ENCODE measurements at places on chromosomes 1 and 21.

DNA sequence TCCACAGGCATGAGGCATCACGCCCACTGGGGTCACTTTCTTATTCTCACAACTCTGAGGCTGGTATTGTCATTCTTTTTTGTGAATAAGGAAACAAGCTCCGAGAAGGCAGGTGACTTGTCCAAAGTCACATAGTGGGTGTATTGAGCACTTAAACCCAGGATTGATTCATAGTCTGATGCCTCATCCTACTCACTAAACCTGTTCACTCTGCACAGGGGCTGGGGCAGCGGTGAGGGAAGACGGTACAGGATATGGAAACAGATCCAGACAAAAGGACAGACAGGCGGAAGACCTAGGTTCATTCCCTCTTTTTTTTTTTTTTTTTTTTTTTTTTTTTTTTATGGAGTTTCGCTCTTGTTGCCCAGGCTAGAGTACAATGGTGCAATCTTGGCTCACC is 56.6 kb downstream of the NKAIN1 start:
- no peak for DNase-seq

- no peak for DNase-seq
These were observed 3.2 kb downstream of the DENND1B start for GRCh38 chr1:197771904-197772556.

GRCh38 chr1:14738235-14738634 is 139.8 kb downstream of the KAZN start:
- no peak for DNase-seq

DNA sequence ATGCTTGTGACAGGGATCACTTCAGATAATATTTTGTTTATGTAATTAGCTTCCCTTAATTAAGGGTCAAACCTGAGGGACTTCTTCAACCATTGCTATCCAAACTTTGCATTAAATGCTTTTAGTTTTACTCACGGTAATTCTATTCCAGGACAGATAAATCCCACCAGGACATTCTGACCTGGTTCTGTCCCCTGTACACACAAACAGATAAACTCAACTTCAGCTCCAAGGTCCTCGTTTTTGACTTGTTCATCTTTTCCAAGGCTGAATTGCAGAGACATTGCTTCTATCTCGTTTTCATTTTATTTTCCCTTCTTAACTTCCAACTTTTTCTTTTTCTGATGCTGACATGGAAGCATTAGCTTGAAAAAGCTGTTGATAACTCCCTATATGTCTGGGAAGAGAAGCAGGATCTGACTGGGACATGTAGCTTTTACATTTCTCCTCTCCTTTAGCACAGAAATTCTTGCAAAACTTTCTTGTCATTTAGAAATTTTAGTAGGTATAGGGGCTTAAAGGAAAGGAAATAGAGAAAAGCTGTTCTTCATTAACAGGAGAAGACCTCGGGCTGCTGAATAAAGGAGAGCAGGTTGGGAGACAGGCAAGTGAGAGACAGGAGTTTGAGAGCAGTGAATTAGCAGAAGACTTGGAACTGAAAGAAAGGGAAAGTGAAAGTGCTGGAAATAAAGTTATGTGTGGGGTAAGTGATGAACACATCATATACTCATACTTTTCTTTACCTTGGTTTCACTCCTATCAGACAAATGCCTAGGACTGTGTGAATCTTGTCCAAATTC is 231.7 kb upstream of the B3GALT2 start:
- DNase-seq: no peak

DNA sequence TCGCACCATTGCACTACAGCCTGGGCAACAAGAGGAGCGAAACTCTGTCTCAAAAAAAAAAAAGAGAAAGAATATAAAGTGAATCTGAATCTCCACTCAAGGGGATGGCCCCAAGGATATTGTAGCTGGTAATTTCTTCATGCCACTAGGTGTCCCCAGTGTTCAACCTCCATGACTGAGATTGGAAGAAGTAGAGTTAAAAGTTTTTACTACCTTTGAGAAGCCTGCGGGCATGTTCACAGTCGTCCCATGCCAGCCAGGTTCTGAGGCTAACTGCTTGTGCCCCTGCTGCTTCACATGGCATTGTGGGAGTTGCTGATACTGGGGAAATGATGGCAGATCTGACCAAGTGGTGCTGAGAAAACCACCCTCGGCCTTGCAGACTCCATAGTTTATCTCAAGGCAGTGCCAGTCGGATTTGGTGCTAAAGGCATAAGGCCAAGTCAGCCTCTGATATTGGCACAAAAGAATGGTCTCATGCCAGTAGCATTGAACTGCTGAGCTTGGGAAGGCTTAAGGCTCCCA is 10.8 kb upstream of the SHISA4 start:
- no peak for DNase-seq

DNA sequence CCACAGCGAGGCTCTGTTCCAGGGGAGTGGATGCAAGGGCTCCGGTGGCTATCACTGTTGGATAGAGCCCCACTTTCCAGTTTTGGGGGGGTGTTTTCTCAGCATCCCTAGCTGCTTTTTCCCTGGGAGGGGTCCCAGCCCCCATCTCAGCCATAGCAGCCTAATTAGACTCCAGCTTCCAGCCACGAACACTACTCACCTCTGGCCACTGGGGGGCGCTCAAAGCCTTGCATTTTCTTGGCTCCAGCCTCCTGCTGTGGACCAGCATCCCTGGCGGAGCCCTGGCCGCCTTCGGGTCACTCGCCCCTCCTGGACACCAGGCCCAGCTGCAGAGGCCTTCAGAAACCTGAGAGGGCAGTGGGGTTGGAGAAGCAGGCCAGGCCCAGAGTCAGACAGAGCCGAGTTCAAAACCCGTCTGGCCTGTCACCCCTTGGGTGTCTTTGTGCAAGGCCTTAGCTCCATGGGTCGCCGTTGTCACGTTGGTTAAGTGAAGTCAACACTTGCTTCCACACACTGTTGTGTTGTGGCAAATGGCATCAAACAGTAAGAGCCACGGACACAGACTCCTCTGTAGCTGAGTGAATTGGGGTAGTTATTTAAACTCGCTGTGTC is 93.5 kb upstream of the ACTL8 start:
- DNase-seq: peak; percentile 23

DNA sequence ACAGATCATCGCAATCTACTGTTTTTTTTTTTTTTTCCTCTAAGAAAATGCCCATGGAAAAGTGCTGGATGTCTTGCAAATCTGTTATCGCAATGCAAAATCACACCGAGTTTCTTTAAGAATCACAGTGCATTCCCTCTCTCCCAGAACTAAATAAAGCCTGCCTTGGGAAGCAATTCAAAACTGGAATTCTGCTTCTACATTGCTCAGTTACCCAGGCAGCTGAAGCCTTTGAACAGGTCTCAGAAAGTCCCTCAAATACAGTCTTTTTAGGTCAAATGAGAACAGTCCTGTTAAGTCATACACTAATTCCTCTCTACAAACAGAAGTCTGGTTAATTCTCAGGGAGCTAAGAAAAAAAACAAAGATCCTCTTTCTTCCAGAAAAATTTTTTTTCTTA is 46.3 kb downstream of the SLC30A10 start:
- DNase-seq: no peak

DNA sequence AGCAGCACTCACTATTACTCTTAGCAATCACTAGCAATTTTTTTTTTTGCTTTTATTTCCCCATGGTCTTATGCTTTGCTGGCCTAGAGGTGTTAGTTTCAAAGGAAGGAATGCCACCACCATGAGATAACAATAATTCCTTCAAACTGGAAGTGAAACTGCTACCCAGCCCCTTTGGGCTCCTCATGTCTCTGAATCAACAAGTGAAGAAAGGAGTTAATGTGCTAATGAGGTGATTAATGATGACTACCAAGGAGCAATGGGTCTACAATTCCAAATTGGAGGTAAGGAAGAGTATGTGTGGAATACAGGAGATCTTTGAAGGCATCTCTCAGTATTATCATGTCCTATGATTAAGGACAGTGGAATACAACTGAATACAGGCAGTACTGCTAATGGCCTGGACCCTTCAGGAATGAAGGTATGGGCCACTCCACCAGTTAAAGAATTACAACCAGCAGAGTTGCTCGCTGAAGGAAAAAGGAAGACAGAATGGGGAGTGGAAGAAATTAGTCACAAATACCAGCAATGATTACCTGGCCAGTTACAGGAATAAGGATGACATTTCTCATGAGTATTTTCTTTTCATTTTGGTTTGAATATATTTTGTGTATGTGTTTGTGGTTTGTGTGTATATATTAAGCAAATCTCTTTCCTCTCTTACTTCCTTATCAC is 652.9 kb downstream of the ADGRL2 start:
- no peak for DNase-seq

- DNase-seq: no peak
These were observed 297.3 kb upstream of the KAZN start for GRCh38 chr1:14300991-14301703.

DNA sequence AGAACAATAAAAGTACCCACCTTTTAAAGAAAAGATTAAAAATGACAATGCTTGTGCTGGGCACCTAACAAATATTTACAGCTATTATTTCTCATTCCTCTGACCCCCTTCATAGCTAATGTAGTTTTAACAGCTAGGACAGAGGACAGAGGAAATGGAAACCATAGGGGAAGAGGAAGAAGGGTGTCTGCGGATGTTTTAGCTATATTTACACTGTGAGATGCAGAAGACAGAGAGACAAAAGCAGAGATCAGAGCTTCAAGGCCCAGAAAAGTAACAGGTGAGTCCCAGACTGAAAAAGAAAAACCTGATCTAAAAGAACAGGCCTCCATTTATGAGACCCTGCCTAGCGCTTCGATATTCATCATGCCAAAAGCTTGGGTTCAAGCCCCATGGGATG is 72.0 kb downstream of the ZNF281 start:
- DNase-seq: no peak

DNA sequence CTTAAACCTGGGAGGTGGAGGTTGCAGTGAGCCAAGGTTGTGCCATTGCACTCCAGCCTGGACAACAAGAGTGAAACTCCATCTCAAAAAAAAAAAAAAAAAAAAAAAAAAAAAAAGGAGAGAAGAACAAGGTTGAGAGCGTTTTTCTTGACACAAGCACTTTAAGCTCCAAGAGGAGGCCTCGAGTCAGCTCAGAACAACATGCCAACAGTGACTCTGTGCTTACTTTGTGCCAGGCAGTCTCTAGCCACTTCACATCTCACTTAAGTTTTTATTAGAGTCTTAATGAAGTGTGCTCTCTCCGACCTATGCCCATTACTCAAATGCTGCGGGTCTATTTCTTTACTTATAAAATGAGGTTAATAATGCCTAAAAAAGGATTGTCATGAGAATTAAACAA is 13.0 kb downstream of the ATP1A1 start:
- no peak for DNase-seq

- DNase-seq: no peak
These were observed 617.7 kb upstream of the ADGRL2 start for GRCh38 chr1:81183051-81183450.

DNA sequence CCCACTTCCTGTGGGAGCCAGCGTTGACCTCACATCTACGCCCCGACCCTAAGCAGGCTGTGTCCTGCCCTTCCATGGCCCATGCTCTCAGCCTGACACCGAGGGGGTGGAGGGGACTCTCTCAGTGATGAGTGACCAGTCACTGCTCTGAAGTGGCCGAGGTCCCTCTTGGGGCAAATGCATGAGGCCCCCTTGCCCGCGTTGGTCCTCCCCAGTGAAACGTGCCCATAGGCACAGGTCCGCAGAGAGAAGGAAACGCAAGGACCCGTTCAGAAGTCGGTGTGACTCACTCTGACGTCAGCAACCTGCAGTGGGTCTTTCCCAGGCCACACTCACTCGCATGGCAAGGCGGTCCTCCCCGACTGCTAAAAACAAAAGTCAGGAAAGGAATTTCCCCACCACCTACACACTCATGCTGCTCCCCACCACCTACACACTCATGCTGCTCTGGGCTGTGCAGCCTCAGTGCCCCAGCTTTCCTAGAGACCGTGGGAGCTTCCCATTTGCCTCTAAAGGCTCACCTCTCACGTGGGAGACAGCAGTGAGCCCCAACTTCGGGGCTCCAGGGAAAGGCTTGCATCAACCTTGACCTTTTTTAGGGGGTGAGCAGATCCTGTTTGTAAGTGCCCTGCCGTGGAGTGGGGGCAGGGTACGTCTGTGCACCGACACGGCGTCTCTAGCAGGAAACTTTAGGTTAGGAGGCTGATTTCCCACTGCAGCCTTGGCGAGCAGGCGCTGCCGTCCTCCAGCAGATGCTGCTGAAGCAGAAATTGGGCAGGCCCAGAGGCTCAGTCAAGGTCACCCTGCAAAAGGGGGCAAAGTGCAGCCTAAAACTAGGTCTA is 11.4 kb downstream of the UBASH3A start:
- DNase-seq: no peak

- DNase-seq: no peak
These were observed 26.6 kb downstream of the SCYL3 start for GRCh38 chr1:169867012-169867675.

DNA sequence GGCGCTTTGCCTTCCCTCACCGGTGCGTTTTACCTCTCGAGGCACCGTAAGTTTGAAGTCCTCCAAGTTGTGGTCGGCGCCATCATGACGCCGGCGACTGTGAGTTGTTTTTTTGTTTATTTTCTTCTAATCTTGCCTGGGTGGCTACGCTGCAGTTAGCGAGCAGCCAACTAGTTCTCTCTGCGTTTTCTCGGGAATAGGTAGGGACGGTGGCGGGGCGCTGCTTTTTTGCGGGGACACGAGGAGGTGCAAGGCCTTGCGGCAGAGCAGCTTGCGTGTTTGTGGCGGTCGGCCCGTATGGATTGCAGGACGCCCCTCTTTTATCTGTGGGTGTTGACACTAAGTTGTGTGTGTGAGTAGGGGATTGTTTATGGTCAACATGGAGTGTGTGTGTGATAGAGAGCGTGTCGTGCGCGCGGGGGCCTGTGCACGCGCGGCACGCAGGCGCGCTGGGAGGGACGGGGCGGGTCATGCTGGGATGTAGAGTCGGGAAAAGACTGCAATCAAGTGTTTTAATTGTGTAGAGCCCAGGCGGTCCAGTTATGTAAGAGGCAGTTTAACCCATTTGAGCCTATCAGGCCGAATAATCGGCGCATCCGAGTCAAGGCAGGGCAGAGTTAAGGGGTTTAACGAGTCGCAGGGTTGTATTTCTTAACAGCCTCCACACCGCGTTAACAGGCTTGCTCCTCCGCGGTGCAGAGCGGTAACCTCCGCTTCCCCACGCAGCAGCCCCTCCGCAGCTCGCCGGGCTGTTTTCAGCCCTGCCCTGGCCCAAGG is 1.2 kb upstream of the NEGR1 start:
- peak; percentile 32 for DNase-seq

GRCh38 chr1:34929497-34929852 is at the start of gene DLGAP3:
TSS of gene DLGAP3 (minus strand) at chr1:34929650. CDS start at chr1:34905383, 24,267 bp downstream.
- DNase-seq: no peak

- DNase-seq: no peak
These were observed 175.3 kb downstream of the LEPR start for GRCh38 chr1:65595724-65596123.

DNA sequence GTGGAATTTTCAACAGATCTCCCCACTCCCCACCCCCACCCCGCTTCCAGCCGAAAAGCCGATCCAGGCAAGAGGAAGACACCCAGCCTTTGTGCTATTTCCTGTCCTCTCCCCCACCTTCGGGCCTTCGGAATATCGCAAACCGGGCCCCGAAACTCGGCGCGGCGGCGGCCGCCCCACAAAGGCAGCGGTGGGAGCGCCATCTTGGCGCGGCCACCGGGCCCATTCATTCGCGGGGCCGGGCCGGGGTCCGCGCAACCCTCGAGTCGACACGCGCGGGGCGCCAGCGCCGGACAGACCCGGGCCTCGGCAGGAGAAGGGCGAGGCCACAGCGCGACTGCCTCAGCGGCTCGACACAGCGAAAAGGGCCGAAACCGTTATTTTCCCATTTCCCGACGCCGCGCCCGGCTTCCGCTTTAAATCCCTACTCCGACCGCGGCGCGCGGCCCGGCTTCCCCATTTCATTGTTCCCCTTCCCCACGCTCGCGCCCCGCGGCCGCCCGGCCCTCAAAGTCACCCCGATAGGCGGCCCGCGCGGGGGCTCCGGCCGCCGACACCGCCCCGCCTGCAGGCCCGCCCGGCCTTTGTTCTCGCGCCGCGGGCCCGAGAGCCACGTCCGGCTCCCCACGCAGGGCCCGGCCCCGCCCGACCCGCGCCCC is 911 bp downstream of the GNB1 start:
- DNase-seq: no peak

Data from AG04450 (cell line).